ENCODE measurements at places on chromosomes 3 and 15.

GRCh38 chr3:17132286-17133115, 247.7 kb downstream of the PLCL2 start:
- DNase-seq: peak; percentile 8

DNA sequence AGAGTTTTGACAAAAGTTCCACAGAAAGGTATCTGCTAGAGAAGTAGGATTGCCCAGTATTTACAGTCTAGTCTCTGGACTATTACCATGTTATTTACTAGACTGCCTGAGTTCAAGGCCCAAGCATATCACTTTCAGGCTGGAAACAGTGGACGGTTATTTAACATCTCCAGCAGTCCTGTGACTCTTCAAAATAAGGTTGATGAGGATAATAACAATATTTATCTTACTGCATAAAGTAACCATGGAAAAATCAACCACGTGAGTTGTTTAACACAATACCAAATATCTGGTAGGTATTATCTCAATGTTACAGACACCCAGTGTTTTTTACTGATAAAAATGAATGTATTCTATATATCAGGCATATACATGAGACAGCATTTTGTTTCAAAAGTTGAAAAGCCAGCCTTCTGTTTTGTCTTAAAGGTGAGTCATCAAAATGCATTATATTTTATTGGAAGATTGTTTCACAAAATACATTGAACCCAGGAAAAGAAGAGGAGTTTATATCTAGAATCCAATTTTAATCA, 535.8 kb downstream of the TBL1XR1 start:
- DNase-seq: no peak

DNA sequence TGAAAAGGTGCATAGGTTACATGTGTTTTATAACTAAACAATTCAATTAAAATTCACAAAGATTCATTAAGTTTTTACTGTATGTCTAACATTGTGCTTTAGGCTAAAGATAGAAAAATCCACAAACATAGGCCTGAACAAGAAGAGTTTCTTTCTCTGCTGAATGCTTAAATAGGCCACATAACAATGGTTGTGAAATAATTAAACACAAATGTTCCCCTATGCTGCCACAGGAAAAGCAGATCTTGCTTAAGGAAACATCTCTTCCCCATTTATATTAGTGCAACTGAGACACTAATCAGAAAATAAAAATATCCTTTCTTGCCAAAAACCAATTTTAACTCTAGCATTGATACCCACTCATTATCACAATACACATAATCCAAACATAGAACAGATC, 725.4 kb upstream of the DPPA4 start:
- DNase-seq: no peak

DNA sequence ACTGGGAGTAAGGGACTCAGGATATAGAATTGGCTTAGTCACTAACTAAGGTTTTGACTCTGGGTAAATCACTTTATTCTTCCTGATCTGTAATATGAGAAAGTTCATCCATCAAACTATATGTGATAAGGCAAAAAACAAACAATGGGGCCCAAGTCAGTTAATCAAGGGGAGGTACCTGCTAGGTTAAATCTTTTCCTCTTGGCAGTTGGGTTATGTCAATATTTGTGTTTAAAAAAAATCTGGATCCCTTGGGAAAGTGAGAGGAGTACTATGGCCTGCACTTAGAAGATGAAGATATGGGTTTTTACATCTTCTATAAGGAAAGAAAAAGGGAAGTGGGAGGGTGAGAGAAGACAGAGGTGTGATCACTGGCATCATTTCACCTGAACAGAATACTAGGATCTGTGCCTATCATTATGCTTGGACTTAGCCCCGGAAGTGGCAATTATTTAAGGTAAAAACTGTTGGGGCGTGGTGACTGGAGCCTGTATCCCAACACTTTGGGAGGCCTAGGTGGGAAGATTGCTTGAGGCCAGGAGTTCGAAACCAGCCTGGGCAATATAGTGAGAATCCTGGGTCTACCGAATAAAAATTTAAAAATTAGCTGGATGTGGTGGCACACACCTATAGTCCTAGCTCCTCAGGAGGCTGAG, 2.8 kb upstream of the SLC28A2 start:
- no peak for DNase-seq

DNA sequence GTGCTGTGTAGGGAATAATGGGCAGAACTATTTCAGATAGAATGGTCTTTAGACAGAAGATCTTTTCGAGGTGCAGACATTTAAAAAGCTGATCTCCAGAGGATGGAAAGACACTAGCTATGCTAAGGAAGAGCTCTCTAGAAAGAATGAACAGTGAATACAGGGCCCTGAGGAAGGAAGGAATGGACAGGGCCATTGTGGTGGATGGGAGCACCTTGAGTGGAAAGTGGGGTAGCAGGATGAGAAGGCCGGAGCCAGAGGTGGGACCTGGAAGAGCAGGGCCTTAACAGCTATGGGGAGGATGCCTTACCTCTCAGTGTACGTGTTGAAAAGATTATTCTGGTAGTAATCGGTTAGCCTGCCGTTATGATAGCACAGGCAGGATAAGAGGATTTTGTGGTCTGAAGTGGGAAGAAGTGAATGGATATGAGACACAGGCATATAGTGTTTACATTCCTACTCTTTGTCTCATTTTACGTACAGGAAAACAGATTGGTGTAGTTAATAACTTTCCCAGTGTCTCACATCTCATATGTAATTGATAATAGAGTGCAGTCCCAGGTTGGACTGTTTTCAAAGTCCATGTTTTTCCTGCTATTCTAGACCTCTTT, 172.4 kb downstream of the KLHL25 start:
- no peak for DNase-seq

DNA sequence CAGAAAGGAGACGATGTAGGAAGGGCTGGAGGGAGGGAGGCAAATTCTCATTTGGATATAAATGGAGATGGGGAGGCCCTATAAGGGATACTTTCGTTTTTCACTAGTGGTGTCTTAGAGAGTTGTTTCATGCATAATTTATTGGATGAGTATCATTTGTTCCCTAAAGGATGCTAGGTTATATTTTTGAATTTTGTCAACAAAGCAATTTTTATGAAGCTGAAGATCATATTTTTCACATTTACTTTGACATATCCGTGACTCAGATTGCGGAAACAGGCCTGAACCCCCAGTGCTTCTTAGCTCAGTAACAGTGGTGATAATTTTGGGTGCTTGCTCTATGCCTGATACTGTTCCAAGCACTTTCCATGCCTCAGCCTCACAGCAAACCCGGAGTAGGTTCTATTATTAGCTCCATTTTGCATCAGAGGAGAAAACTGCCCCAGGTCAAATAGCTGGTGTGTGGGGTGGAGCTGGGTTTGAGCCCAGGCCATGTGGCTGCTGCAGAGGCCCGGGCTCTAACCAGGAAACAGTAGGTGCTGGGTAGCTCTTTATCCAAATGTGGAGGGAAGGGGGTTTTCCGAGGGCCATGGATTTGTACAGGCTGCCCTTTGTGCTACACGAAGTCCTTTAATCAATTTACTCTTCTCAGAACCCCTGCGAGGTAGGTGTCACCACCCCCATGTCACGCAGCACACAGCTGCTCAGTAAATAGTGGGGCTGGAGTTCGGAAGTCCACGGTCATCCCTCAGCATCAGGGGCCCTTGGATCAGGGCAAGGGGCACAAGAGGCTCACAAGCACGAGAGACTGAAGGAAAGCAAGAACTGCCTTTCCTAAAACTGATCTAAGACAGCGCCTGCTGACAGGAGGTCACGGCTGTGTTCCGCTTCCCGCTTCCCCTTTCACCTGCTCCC, 99.1 kb downstream of the SLC49A4 start:
- no peak for DNase-seq

DNA sequence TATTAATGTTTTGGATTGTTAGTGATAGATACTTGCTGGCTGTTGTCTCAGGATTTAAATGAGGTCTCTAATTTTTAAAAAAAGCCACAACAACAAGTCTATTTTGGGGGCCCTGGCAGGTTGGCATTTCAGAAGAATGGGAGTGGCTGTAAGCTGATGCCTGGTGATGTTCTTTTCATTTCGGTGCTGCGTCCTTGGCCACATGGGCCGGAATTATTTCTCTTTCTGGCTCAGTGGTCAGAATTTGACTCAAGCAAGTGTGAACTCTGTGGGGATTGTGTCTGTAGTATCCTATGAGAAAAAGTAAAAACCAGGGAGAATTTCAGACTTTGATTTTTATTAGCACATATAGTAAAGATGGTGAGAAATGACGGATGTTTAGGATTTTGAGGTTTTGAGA, 203.0 kb downstream of the AKAP13 start:
- peak; percentile 46 for DNase-seq

DNA sequence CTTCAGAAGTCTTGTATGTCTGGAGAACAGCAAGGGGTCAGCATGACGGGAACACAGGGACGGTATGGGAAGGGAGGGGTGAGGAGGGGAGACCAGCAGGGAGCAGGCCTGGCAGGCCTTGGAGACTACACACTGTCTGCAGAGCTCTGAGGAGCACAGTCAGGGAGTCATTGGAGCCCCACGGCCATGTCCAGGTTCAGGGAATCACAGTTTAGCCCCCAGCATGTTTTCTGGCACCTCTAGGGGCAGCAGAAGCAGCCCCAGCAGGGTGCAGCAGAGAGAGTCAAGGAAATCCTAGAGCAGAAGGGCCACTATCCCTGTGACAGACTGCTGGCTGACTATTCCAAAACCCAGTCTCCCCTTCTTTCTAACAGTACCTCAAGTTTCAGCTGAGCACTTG, 3.2 kb downstream of the LAMP3 start:
- no peak for DNase-seq

DNA sequence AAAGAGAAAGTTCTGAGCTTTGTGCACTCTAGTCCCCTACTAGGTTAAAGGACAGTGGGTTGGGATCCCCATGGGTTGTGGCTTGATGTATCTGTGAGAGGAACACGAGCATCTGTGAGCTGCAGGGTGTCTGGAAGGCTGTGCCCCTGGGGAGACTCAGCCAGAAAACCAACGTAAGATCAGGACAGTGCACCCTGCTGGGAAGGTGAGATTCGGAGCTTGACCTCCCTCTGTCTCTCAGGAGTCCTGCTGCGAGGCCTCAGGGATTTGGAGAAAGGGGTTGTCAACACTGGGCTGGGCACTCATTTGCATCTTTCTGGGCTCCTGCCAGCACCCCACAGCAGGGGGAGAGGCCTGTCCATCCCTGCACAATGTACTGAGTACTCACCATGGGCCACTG, 15.2 kb downstream of the ANKRD63 start:
- no peak for DNase-seq

- no peak for DNase-seq
Observed at GRCh38 chr3:69890084-69890483, 109.4 kb upstream of the SAMMSON start.

- no peak for DNase-seq
Observed at GRCh38 chr3:17233398-17233800, 348.6 kb downstream of the PLCL2 start.

GRCh38 chr3:59243476-59243875, 193.7 kb upstream of the CFAP20DC start:
- no peak for DNase-seq

DNA sequence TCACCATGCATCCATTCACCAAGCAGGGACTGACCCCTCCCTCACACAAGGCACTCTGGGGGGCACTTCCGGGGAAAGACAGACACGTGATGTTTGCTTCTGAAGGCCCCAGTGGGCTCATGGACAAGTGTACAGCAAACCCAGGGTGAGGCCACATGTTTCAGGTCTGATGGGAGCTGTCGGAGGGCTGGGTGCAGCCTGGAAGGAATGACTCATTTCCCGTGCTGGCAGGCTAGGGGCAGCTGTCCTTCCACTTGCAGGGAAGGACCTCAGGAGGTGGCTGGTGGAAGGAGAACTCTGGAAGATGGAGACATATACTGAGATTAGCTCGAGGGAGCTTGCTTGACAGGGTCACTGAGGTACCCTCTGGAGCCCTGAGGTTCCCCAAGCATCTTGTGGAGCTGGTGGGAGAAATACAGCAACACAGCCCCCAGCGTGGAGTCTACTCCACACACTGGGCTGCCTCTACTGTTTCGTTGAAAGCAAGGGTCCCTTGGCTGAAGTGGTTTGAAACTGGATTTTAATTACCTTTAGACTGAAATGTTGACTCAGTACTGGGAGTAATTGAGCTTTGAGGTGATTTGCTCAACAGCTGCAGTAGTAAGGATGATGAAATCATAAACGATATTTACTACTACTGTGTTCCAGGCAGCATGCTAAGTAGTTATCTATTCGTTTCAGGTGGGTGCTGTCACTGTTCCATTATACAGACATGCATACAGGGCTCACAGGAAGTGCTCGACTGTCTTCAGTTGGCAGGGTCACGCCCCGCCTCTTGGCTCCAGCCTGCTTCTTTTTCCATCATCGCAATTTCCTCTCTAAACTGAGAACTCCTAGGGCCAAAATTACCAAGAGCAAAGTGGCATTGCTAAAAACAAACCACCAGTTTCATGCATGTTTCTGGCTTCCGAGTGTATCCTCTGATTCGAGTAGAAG, 230.4 kb downstream of the ADAMTS17 start:
- DNase-seq: peak; percentile 75

DNA sequence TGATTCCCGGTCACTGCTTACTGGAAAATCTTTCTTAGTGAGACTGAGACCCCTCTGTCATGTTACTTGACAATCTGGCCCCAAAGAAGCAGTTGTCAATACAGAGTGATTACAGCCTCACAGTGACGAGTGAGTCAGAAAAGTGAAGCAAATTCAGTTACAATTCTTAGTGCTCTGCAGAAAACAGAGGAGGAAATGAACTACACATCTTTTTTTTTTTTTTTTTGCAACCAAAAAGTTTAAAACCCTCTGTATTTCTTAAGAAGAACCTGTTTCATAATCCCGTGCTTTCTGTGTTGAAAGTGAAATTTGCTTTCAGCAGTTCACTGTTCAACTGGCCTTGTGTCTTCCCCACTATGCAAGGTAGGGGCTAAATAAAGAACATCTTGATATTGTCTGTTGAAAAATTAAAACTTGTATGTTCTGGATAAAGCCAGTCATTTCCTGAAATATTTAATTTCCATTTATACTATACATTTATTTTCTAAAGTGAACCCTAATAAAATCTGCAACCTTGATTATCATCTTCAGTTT, 1.9 kb downstream of the AQP9 start:
- no peak for DNase-seq

DNA sequence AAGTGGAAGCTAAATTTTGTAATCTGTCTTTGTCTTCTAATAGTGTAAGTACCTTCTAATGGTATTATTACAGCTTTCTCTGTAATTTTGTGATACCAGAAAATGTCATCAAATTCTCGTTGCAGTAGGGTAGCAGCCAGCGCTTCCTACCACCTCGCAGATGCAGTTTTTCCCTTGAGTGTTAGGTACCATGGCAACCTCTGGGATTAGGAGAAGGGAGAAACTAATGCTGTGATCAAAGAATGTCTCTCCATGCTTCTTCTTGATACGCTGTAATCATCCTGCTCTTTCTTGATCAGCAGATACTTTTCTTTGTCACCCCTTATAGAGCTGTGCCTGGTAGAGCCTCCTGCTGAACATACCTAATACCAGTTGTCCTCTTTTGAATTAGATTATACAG, 27.7 kb downstream of the SRP14 start:
- DNase-seq: no peak

- DNase-seq: no peak
Observed at GRCh38 chr3:193851941-193852674, 259.1 kb downstream of the OPA1 start.

- no peak for DNase-seq
Observed at GRCh38 chr3:177561769-177562392, 364.6 kb upstream of the TBL1XR1 start.

- no peak for DNase-seq
Observed at GRCh38 chr15:67192185-67192820, 62.2 kb downstream of the AAGAB start.
